Activated CD8-positive, alpha-beta memory T cell treated with anti-CD3 and anti-CD28 coated beads for 1 hour (primary cell): ENCODE measurements at places on chromosomes 3 and 15.

DNA sequence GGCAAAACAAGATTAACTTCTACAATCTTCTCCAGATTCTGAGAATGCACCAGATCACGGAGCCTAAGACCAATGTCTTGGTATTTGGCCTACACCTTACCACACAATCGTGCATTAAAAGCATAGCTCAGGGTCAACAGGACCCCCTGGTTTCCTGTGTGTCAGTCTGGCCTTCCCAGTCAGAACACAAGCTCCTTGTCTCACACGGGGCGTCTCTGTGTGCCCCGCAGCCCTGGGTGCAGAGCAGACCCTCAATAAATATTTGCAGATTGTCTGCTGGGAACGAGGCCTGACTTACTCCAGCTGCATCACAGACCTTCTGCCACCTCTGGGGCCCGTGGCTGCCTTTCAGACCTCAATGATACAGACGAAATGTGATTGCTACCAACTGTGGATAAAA lies 82.5 kb upstream of the CTNNB1 start:
- no peak for DNase-seq

GRCh38 chr3:69710153-69710977 lies 28.9 kb upstream of the MITF start:
- no peak for DNase-seq

DNA sequence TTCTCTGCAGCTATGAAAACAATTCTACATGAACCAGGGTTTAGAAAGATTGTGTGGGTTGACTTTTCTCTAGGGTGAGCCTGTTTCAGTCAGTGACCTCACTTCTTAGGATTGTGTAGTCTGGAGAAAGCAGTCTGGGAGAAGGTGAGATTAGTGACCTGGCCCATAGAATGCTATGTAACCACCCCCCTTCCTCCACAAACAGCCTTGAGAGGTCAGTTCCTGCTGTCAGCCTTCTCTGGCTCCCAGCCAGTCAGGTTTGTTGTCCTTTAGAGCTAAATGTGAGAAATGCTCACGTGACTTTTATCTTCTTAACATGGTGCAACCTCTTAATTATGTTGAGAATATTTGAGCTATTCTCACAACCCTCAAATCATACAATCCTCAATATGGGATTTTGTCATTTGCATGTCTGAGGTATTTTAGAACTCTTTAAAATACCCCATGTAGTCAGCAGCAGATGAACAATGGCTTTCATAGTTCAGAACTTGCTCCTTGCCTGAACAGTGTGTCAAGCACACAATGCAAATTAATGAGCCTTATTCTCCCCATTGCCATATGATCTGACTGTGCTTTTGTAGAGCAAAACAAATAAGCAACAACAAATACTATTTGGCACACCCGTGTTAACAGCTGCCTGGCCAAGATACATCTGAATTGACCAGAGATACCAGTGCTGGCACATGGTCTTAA lies 311.6 kb downstream of the CNTN6 start:
- DNase-seq, result no peak

DNA sequence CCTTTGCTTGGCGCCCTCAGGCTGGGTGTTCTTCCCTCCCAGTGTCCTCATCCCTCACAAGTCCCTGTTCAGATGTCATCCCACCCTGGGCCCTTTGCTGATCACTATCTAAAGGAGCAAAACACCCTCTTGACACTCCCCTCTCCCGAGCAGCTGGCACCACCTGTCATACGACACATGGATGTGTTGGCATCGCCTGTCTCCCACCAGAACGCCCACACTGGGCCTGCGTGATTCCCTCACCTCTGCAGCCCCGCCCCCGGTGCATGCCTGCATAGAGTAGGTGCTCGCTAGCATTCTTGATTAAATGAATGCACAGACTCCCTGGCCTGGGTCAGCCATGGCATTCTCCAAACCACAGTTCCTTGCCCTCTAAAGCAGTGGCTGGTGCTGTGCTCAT lies 75.8 kb downstream of the DNAJB8 start:
- DNase-seq, result no peak

DNA sequence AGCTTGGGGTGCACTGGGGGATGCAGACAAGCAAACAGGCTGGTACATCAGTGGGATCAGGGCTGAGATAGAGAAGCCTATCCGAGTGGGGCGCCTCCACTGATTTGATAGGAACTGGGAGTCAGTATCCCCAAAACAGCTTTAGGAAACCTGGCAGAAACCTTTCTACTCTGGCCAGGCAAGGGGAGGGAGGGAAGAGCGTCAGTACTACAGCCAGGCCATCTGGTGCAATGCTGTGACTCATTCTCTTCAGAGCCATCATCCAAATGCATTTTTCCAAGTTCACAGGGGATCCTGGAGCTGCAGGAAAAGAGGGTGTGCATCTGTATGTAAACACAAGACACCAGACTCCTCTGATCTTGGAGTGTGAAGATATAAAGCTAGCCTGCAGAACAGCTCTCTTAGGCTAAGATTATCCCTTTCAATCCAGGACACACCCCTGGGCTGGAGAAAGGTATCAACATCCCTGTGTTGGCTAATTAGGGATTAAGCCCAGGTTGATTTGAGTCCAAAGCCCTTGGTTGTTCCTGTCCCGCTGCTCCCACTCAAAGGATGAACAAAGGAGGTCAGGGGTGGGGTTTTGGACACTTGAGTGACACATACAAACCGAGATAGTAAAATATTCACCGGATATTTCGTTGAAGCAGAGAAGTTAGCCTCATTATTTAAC lies 9.3 kb downstream of the GALNT15 start:
- DNase-seq, result no peak

DNA sequence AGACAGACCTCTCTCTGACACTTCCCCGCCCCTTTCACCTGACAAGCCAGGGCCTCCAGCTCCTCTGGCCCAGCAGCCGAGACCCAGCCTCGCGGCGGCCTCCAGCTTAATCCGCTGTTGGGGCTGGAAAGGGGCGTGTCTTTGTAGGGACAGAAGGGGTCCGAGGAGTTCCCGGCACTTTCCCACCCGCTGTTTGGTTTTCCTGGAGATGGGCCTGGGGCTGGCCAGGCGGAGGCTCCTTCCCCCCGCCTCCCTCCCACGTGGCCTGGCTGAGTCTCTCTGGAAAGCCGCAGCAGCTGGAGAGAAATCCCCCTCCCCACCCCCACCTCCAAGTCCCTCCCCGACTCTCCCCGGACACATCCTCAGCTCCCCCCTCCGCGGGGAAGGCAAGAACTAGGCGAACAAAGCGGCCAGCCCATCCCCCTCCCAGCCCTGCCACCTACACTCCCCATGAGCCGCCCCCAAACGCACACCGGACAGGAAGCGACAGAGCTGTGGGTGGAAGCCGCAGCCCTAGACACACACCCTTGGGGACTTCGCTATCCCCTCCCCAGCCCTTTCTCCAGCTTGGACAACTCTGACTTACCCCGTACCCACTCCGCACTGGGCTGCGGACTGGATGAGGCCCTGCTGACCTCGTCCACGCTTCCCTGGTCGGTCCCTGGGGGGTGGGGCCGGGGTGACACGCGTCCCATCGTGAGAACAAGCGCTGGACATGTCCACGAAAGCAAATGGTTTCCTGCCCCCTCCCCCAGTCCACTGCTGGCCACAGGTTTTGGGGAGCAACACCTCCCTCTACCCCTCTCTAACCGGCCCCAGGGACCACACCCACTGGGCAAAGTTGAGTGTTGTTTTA lies 1.2 kb downstream of the IGDCC4 start:
- no peak for DNase-seq

- DNase-seq, result no peak
These were observed at the start of gene UBA5 for GRCh38 chr3:132660052-132660810. TSS of gene UBA5 (plus strand) at chr3:132660329. CDS start at chr3:132660538, 209 bp downstream.

GRCh38 chr3:40504636-40505430 lies 1.0 kb upstream of the ZNF620 start:
- DNase-seq, result no peak

GRCh38 chr3:195153130-195153529 lies 117.8 kb downstream of the XXYLT1 start:
- DNase-seq, result no peak

GRCh38 chr15:60509470-60509869 lies 30.5 kb upstream of the ICE2 start:
- DNase-seq, result no peak

DNA sequence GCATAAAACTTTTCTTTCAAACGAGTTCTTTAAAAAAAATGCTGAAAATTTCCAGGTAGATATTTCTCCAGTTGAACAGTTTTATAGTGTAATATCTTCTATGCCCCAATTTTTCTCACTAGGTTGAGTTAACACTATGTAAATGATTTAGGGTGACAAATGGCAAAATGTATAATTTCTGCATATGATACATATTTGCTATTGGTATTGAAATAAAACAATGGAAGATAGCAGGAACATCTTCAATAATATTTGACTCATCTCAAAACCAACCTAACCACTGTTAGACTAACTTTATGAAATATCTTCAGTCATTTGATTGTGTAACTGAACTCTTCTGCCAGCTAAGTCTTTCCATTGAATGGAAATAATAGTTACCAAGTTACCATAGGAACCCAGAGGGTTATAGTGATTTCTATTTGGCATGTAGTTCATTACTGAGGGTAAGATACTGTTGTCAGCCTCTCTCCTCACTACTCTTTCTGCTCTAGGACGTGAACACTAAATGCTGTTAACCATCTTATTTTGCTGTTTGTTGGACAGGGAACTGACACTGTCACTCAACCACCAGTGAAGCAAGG lies 824.7 kb upstream of the NECTIN3 start:
- DNase-seq, result no peak

GRCh38 chr3:165195640-165196576 lies at the start of gene SLITRK3:
TSS of gene SLITRK3 (minus strand) at chr3:165196384. CDS start at chr3:165190830, 5,554 bp downstream.
- no peak for DNase-seq

DNA sequence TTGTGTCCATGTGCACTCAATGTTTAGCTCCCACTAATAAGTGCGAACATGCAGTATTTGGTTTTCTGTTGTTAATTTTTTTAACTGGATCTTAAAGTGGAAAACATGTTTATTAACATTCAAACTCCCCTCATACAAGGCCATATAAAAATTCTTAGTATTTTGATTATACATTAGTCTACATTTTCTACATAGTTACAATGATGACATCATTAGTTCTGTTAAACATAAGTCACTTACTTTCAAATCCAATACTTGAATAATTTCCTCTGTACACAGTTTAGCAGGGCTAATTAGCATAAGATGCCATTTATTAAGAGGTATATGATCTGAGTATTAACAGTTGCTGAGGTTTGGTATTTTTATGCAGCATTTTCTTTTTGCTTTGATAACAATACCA lies 91.3 kb upstream of the CCDC39 start:
- no peak for DNase-seq

DNA sequence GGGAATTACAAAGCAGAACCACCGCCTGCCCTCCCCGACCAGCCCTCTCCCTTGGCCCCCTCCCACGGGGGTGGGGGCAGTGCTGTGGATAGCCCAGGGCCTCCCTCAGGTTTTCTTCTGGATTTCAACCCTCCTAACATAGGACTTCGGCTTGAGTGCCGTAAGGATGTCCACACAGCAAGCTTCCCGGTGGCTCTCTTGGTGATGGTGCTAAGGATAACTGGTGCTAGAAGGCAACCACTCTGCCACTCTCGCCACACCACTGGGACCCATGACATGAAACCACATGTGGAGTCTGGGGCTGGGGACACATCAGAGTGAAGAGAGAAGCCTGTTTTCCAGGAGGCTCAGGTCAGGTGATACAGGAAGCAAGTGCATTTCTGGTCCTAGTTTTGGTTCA lies 35.4 kb downstream of the SCN5A start:
- no peak for DNase-seq

- DNase-seq, result no peak
These were observed 130.6 kb downstream of the IGF1R start for GRCh38 chr15:98778960-98779359.

GRCh38 chr3:130773366-130773765 lies 26.7 kb upstream of the PIK3R4 start:
- DNase-seq, result no peak

GRCh38 chr15:63190769-63191649 lies 1.6 kb downstream of the RAB8B start:
- no peak for DNase-seq

DNA sequence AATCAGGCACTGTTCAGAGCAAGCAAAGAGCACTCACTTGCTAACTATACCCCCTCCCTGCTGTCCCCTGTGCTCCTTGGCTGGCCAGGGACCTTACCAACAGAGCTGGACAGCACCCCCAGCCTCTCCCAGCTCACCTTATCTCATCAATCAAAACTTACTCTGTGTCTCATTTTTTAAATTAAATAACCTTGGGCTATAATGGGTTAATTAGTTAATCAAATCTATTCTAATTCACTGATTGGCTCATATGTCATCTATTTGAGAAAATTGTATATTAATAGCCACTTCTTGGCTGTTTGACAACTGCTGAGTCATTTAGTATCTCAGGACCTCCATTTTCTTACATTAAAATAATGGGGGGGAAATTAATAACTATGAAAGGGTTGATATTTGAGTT lies 22.9 kb downstream of the IL5RA start:
- DNase-seq, result no peak

- DNase-seq, result no peak
These were observed 14.1 kb downstream of the PTPN23 start for GRCh38 chr3:47394881-47395280.

GRCh38 chr3:30894521-30895251 lies at the start of gene GADL1:
TSS of gene GADL1 (minus strand) at chr3:30894661. CDS start at chr3:30894614, 47 bp downstream.
- peak; percentile 1 for DNase-seq

DNA sequence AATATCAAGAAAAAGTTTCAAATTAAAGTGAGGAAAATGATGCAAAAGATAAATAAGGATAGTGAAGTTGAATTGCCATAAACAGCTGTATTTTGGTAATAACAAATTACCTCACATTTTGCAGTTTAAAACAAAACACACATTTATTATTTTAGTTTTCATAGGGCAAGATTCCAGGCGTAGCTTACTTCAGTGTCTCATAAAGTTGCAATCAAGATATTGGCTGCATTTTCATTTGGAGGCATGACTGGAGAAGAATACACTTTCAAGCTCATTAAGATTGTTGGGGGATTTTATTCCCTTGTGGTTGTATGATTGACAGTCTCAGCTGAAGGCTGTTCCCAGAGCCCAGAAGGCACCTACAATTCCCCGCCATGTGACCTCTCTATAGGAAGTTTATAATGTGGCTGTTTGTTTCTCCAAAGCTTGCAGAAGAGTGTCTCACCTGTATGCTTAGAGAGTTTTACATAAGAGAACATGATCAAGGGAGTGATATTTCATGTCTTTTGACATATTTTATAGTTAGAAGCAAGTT lies 151.4 kb downstream of the OTOL1 start:
- DNase-seq, result no peak

DNA sequence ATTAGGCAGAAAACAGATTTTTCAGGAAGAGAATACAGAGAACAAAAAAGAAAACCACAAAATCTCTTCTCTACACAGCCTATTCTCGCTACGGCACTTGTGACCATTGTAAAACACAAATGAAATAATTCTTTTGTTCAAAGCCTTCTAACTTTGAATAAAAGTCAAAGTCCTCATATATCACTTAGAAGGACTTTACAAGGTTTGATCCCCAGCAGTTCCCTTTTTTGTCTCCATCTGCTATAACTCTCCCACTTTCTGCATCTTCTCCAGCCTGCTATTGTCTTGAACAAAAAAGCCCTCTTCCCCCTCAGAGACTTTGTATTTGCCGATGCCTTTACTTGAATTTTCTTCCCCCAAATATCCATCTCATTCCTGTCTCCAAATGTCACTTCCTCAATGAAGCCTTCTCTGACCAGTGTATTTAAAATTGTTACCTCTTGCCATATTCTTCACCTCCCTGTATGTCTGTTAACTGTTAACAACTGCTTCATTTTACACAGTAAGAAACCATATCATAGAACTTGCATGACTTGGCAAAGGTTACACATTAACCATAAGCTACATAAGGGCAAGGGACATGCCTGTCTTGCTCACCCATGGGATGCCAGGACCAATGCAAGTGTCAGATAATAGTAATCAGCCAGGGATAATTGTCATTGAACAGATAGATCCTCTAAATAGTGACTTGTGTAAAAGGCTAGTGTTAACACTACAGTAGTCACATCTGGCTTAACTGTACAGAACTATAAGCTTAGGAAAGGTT lies 122.4 kb downstream of the CBLB start:
- DNase-seq, result no peak
